Bronchial epithelial cell (primary cell): ENCODE measurements at places on chromosomes 7 and 10.

- no peak for DNase-seq
These were observed 774.8 kb upstream of the MBL2 start for GRCh38 chr10:53547364-53547763.

DNA sequence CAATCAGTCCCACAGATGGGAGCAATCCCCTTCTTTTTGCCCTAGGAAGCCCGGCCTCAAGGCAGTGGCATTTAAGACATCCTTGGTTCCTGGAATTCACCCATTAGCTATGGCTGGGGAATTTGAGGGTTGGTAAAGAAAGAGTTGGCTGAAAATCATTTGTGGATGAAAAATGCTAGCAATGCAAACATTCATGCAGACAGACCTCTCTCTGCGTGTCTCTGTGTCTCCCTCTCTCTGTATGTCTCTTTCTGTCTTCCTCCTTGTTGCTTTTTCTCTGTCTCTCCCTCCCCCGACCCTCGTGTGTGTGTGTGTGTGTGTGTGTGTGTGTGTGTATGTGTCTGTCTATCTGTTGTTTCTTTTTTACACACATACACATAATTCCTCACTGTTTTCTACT, 19.4 kb downstream of the LDB3 start:
- no peak for DNase-seq

DNA sequence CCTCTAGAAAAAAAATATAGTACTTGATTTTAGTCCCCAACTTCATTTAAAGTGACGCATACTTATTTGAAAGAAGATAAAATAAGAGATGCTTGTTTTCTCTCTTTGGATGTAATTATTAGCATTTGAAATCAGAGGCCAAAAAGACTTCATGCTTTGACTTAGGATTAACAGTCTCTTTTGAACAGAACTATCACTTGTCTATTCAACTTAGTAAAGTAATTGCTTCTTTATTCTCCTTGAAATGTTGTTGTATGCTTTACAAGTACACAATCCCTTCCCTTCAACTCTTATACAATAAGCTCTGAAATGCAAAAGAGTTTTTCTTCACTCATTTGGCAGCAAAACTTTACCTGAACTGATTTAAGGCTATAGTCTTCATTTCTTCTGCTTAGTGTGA, 80.8 kb downstream of the HIBADH start:
- DNase-seq = no peak

GRCh38 chr7:101960985-101961708, 143.7 kb downstream of the CUX1 start:
- no peak for DNase-seq

DNA sequence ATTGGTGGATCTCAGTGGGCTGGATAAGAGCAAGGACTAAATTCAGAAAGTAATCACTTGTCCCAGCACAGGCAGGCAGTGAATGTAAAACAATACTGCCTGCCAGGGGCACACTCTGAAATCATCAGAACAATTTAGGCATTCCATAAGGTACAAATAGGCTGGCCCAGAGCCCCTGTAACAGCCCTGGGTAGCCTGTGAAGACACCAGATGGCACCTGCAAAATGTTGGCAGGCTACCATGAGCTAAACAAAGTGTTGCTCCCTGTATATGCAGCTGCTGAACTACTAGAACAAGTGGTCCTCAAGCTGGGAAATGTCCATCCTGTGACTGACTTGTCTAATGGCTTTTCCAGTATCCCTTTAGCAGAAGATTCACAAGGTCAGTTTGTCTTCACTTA, 3.0 kb upstream of the PRSS37 start:
- no peak for DNase-seq

DNA sequence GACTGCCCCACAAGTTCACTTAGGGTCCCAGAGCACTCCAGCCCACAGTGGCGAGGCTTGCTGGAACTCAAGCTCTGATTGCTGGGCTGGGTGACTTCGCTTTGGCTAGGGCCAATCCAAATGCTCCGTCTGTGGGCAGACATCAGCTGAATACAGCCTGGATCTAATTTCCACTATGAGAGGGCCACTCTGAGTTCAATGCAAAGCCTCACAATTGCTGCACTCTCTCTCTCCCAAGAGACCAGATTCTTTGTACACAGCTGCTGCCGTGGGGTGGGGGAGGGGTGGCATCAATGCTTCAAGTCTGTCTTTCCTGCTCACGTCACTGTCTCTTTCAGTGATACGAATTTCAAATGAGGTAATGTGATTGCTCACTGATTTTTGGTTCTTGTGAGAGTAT, 47.3 kb upstream of the BPGM start:
- DNase-seq = no peak

DNA sequence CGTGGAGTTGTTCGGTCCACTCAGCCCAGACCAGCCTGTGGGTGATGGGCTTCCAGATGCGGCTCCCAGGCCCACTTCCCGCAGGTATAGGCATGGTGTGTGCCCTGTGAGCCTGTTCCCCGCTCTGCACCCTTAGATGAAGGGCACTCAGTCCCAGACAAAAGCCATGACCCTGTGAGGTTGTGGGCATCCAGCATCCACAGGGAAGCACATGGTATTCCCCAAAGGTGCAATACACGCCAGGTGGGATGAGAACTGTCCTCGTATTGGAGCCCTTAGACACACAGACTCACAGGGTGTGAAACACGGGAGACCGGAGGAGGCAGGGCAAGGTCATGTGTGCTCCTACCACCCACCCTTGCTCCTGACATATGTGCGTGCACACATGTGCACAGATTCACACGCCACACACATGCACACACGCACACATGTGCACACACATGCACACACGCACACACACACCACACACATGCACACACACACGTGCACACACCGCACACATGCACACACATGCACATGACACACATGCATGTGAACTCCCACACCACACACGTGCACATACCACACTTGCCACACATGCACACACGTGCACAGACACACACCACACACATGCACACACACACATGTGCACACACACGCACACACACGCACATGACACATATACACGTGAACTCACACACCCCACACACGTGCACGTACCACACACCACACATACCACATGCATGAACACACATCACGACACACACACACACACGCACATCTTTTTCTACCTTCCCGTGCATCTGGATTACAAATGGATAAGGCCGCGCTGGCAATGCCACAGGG, 319.4 kb downstream of the WDR37 start:
- DNase-seq = no peak

GRCh38 chr7:30900053-30900452, 11.6 kb upstream of the AQP1 start:
- DNase-seq = no peak
